CD4-positive, CD25-positive, alpha-beta regulatory T cell (primary cell): ENCODE measurements at places on chromosomes 2 and 18. TPM values are rescaled to one million over a fixed set of nuclear protein-coding genes. Genes with fewer than 3 reads are reported as not detected.

SRD5A2 gene
- total RNA-seq, result not detected

STK36 gene
- total RNA-seq, result 10.5 TPM

SCYGR4 gene
- total RNA-seq, result not detected

SLC40A1 gene
- 12.9 TPM for total RNA-seq

OSR1 gene
- total RNA-seq, result not detected

ANAPC1 gene
- total RNA-seq, result 49.9 TPM

NGEF gene
- not detected for total RNA-seq

- H3K27me3 ChIP-seq, result no peaks in the 10 kb centered on the region
- H3K36me3 ChIP-seq, result no peaks in the 10 kb centered on the region
- H3K4me3 ChIP-seq, result no peak overlapping the region
Measured at GRCh38 chr2:2234398-2235195, 96.5 kb downstream of the MYT1L start.

DNA sequence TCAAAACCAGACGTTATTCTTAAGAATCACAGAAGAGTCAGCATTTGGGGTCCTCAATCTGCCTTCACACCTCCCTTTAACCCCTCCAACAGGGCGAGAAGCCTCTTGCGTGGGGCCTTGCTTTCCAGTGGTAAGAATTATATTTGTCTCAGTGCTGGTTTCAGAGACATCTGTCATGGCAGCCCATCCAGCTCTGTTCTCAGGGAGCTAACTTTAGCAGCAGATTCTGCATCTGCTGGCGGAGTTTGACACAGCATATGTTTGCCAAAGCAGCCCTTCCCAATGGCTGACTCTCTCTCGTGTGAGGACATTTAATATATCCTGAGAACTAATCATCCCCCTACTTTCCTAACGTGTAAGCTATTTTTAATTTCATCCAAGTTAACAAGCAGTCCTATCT is 91.5 kb upstream of the BCL11A start:
- H3K4me1 ChIP-seq, result no peaks in the 10 kb centered on the region
- no peaks in the 10 kb centered on the region for H3K36me3 ChIP-seq
- H3K4me3 ChIP-seq, result no peak overlapping the region
- no peaks in the 10 kb centered on the region for H3K27me3 ChIP-seq
- no peak overlapping the region for H3K27ac ChIP-seq

DNA sequence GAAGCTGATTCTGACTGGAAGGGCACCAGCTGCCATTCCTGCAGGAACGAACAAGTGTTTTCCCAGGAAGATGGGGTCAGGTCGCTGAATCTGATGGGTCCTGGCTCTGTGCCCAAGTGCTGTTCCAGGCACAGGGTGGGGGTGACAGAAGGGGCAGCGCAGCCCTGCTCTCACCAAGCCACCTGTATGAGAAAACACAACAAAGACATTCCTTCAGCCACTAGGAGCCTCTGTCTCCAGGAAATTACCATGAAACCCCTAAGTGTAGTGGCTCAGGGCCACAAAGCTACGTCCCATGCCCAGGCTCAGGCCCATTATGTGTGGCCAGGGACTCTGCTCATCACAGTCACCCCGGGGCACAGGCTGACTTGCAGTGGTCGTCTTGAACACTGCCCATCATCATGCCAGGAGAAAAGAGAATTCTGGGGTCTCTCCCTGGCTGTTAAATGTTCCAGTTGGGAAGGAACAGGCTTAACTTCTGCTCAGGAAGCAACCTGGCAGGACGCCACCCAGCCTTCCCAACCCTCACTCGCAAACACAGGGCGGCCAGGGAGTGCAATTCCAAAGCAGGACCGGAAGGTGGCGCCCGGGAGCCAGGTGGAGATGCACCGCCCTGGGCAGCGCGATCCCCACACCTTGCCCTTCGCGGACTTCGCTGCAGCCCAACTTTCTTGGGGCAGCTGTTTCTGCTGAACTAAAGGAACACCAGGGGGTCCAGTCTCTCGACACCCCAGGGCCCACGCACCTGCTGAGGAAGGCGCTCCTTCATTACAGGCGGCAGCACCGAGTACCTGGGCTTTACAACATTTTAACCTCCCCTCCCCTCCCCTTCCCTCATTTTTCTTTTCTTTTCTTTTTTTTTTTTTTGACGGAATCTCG is 11.0 kb upstream of the SFTPB start:
- peaks cover 6% of the 10 kb centered on the region for H3K4me1 ChIP-seq
- peaks cover 2% of the 10 kb centered on the region for H3K27me3 ChIP-seq
- no peaks in the 10 kb centered on the region for H3K36me3 ChIP-seq
- peak; percentile 70 for DNase-seq

GRCh38 chr2:232458051-232458660 is 2.2 kb downstream of the ALPI start:
- no peaks in the 10 kb centered on the region for H3K4me1 ChIP-seq
- no peaks in the 10 kb centered on the region for H3K27me3 ChIP-seq
- H3K27ac ChIP-seq, result no peak overlapping the region
- no peaks in the 10 kb centered on the region for H3K36me3 ChIP-seq
- H3K4me3 ChIP-seq, result no peak overlapping the region
- DNase-seq, result no peak

GRCh38 chr18:10228326-10228725 is 226.1 kb upstream of the APCDD1 start:
- H3K27ac ChIP-seq, result no peak overlapping the region
- H3K27me3 ChIP-seq, result no peaks in the 10 kb centered on the region
- DNase-seq, result no peak
- no peaks in the 10 kb centered on the region for H3K36me3 ChIP-seq
- no peaks in the 10 kb centered on the region for H3K4me1 ChIP-seq

GRCh38 chr2:174602745-174603144 is 5.1 kb upstream of the WIPF1 start:
- H3K27ac ChIP-seq, result peak overlapping the region; percentile 42
- H3K4me3 ChIP-seq, result peak overlapping the region; percentile 6

DNA sequence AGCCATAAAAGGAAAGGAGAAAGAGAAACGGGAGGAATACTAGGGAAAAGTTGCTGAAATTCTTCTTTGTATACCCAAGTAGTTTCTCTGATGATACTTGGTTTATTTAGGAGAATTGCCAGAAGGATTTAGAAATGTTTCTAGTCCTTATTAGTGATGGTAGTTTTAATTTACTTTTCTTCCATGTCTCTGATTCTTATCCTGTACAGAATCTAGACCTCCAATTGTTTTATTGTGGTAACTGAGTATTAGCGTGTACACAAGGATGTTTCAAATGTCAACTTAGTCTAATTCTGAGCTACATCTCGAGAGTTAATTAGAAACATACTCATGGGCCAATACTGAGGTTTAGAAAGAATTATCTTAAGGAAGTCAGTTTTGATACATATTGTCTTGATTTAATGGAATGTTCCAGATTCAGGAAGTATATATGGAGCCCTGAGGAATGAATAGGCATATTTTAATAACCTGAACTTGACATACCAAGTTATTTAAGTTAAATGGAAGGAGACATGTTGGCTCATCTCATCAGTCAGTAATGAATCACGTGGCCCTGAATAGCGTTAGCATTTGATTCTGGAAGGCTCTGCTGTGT is 219.6 kb downstream of the LTBP1 start:
- H3K36me3 ChIP-seq, result no peaks in the 10 kb centered on the region
- no peaks in the 10 kb centered on the region for H3K4me1 ChIP-seq
- H3K4me3 ChIP-seq, result no peak overlapping the region
- no peak for DNase-seq

GRCh38 chr2:201680743-201681142 is 17.7 kb downstream of the MPP4 start:
- H3K27me3 ChIP-seq, result peaks cover 2% of the 10 kb centered on the region
- H3K36me3 ChIP-seq, result no peaks in the 10 kb centered on the region
- no peaks in the 10 kb centered on the region for H3K4me1 ChIP-seq
- DNase-seq, result peak; percentile 23
- H3K4me3 ChIP-seq, result no peak overlapping the region

- no peak for DNase-seq
- no peaks in the 10 kb centered on the region for H3K36me3 ChIP-seq
- no peaks in the 10 kb centered on the region for H3K27me3 ChIP-seq
- no peak overlapping the region for H3K4me3 ChIP-seq
- no peaks in the 10 kb centered on the region for H3K4me1 ChIP-seq
Measured at GRCh38 chr2:75142081-75142480, 57.2 kb downstream of the TACR1 start.

GRCh38 chr18:31247574-31248199 is 70.3 kb upstream of the DSG1 start:
- no peaks in the 10 kb centered on the region for H3K4me1 ChIP-seq
- H3K4me3 ChIP-seq, result no peak overlapping the region
- no peak for DNase-seq
- H3K27ac ChIP-seq, result no peak overlapping the region
- H3K36me3 ChIP-seq, result no peaks in the 10 kb centered on the region
- no peaks in the 10 kb centered on the region for H3K27me3 ChIP-seq

- no peak overlapping the region for H3K4me3 ChIP-seq
- DNase-seq, result no peak
- H3K36me3 ChIP-seq, result no peaks in the 10 kb centered on the region
Measured at GRCh38 chr2:33521791-33522281, 45.4 kb downstream of the RASGRP3 start.

DNA sequence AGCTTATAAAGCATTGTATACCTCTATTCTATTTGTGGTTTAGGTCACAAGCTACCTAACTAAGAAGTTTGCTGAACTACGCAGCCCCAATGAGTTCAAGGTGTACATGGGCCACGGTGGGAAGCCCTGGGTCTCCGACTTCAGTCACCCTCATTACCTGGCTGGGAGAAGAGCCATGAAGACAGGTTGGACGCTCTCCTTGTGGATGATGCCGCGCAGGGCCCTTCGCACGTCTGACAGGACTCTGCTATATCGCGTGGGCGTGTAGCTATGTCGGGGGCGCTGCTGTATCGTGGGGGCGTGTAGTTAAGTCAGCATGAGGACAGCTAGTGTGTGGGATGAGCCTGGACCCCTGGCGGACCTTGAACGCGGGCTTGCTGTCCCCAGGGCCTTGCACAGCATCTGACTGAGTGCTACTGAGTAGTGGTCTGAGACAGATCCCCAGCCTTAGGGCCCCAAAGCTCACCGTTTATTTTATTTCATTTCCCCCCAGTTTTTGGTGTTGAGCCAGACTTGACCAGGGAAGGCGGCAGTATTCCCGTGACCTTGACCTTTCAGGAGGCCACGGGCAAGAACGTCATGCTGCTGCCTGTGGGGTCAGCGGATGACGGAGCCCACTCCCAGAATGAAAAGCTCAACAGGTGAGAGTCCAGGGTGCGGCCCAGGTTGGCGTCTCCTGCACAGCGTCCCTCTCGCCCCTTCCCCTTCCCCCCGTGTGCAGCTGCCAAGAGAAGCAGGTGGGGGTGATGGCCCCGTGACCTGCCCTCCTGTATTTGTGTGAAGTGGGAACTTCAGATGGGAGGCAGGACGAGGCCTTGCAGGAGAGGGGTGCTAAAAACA is 15.6 kb upstream of the CNDP1 start:
- H3K4me3 ChIP-seq, result no peak overlapping the region
- no peaks in the 10 kb centered on the region for H3K27me3 ChIP-seq
- H3K36me3 ChIP-seq, result peaks cover 66% of the 10 kb centered on the region
- H3K4me1 ChIP-seq, result no peaks in the 10 kb centered on the region

- H3K36me3 ChIP-seq, result no peaks in the 10 kb centered on the region
- peak overlapping the region; percentile 61 for H3K27ac ChIP-seq
- H3K4me3 ChIP-seq, result peak overlapping the region; percentile 52
Measured at GRCh38 chr2:98734823-98735260, 3.9 kb upstream of the MGAT4A start.

DNA sequence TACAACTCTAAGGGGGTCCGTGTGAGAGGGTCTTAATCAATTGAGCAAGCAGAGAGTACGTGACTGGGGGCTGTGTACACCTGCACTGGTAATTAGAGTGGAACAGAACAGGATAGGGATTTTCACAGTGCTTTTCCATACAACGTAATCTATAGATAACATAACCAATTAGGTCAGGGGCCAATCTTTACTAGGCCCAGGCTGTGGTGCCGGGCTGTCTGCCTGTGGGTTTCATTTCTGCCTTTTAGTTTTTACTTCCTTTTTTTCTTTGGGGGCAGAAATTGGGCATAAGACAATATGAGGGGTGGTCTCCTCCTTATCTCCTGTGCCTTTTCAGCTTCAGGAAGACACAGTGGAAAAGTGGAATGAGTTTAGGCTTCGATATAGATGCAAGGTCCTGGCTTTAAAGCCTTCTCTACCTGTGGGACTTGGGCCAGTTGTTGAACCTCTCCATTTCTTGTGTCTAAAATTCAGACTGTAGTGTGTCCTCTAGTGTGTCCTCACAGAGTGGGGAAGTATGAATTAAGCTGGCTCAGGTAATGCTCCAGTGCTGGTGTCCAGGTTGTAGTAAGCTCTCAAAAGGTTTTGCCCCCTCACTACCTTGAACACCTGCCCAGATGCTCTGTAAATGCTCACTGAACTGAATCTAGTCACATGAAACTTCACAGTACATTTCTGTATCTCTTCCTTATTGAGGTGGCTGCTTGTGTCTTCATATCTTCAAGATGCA is 422.8 kb downstream of the SETBP1 start:
- H3K36me3 ChIP-seq, result no peaks in the 10 kb centered on the region
- peaks cover 1% of the 10 kb centered on the region for H3K27me3 ChIP-seq
- DNase-seq, result no peak
- no peak overlapping the region for H3K4me3 ChIP-seq
- H3K27ac ChIP-seq, result no peak overlapping the region

DNA sequence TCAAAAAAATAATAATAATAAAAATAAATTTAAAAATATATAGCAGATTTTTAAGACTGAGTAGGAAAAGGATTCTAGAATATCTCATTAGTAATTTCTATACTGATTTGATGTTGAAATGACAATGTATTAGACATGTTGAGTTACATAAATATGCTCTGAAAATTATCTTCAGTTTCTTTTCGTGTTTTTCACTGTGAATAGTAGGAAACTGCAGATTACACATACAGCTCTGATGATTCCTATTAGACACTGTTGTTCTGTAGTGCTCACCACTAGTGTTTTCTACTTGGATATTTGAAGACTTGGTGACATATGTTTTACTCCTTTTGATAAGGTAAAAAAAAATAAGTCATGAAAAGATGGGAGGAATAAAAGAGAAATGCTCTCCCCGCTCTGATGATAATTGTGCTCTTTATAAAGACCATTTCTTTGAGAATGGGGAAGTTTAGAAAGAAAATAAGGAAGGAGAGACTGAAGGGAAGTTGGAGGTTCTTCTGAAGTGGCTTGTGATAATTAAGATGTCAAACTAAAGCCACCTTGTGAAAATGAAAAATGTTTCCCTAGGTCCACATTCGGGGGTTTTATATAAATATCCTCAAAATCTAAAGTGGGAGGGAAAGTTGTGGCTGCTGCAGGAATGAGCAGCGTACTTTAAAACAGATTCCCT is 52.9 kb downstream of the SLC9A2 start:
- H3K27ac ChIP-seq, result no peak overlapping the region
- no peaks in the 10 kb centered on the region for H3K36me3 ChIP-seq
- no peaks in the 10 kb centered on the region for H3K4me1 ChIP-seq
- no peak for DNase-seq
- peaks cover 5% of the 10 kb centered on the region for H3K27me3 ChIP-seq
- no peak overlapping the region for H3K4me3 ChIP-seq

DNA sequence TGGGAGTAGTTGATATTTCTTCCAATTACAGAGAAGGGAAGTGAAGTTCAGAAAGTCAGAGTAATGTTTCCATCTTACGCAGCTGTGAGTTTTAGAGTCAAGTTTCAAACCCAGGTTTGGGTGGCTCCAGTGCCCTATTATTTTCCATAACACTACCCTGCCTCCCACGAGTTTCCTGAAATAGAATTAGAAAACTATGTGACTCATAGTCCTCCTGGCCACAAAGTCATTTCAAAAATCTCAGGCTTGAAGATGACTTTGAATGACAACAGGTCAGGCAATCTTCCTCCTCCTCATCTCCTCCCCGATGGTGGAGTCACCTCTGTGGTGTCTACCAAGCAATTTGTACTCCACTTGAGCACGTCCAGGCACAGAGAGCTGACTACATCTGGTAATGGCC is 212.3 kb upstream of the TRIB2 start:
- no peaks in the 10 kb centered on the region for H3K27me3 ChIP-seq
- no peaks in the 10 kb centered on the region for H3K36me3 ChIP-seq
